ENCODE measurements at places on chromosomes 5 and 9.

DNA sequence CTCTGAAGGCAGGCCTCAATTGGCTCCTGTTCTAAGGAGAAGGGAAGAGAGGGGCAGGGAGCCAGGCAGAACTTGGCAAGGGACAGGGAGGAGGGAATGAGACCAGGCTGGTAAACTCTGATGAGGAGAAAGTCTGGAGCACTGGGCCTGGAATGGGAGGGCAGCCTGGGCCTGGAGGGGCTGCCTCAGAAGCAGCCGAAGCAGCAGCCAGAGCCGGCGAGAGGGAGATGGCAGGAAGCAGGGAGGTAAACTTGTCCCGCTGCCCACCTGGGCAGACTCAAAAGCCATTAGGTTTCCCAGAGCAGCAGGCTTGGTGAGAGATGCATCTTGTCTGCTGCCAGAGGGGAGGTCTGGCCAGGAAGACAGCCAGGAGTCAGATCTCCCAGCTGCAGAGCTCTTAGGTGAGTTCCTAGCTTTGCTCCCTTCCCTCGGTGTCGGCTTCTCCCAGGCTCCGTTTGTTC is 37.0 kb upstream of the CRB2 start:
- peak; percentile 48 for DNase-seq

DNA sequence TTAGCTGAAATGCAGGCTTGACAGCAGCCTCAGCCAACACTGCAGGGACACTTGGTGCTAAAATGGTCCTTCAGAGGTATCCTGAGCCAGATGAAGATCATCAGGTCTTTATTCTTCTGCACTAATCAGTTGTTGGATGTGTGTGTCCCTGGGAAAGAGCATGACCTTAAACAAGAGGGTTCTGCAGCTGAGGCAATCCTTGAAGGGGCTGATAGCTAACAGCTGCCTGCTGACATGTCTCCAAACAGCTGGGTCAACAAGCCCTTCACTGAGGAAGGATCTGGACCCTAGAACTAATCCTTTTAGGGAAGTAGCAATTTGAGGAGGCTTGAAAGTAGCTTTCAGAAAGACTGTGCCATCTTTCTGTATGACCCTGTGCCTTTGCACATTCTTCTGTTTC is 376.3 kb upstream of the ACTBL2 start:
- DNase-seq = no peak

DNA sequence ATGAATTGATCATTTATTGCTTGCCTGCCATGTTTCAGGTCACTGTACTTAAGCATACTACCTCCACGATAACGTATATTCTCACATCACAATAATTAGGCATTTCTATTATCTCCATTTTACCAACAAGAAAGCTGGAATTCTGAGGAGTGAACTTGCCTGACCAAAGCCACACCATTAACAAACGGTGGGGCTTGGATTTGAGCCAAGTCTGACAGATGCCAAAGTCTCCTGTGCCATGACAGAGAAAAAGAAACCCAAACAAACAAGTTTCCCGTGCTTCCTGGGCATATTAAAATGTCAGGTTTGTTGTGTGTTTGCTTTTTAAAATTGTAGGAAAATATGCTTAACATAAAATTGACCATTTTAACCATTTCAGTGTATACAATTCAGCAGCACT is 40.8 kb upstream of the KCNV2 start:
- no peak for DNase-seq

DNA sequence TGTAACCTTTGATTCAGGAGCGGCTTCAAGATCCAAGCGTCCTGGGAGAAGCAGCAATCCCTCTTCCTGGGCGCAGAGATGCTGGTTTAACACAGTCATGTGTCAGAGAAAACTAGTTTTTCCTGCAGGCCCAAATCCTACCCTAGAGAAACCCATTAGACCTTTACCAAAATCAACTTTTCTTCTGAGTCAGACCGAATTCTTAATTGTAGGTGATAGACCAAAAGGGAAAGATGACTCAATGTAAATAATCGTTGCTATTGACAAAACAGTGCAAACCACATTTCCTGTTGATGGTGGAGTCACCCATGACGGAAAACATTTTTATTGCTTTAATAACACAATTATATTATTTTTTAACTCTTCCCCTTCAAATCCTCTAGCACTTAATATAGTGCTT is 40.1 kb downstream of the SLC1A1 start:
- DNase-seq = no peak

GRCh38 chr5:98464737-98465330 is 308.6 kb upstream of the RGMB start:
- DNase-seq = no peak

- DNase-seq = no peak
Observed at GRCh38 chr5:143685246-143685815, 126.6 kb upstream of the HMHB1 start.

- no peak for DNase-seq
Observed at GRCh38 chr5:121993191-121993590, 31.4 kb downstream of the SRFBP1 start.

DNA sequence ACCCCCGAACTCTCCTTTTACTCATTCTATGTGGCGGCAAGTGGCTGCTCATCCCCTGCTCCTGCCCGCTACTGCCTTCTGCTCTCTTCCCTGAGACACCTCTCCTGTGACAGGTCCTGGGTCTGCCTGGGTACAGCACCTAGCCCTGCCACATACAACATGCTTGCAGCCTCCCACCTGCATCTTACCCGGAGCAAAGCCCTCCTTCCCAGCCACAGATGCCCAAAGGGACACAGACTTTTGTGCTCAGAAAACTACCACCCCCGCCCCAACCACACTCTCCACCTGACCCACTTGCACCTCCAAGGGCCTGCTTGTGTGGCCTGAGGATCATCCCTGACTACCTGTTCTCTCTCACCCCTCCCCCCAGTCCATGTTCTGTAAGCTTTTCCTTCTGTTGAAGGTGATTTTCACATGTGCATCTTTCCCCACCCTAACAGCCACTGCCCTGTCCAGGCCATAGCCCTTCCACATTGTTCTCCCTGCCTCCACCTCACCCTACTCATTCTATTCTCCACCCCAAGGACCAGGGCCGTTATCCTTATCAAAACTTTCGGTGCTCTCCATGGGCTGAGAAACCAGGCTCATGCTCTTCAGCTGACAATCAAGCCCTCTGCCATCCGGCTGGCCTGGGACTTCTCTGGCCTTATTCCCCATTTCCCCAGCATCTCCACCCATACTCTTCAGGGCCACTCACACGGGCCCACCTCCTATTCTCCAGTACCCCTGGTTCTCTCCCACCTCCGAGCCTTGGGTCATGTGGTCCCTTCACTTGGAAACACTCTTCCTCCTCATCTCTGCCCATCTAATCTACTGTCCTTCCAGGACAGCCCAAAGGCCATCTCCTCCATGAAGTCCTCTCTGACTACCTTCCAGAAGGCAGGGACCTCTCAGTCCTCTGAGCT is 46.4 kb upstream of the ALDH1B1 start:
- no peak for DNase-seq

DNA sequence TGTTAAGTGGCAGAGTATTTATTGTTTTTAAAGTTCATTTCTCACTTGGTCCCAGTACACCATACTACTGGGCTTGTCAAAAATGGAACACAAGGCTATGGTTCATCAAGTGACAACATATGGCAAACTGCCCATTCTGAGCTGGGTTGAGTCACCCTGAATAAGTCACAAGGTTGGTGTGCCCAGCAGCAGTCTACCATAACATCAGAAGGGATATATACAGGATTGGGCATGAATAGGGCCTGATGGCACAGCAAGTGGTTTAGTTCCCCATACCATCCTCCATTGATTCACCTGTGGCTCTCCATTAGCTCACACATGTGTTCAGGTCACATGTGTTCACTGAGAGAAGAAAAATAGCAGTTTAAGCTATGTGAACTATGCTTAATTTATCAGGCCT is 249.8 kb upstream of the PRDM9 start:
- DNase-seq = no peak

DNA sequence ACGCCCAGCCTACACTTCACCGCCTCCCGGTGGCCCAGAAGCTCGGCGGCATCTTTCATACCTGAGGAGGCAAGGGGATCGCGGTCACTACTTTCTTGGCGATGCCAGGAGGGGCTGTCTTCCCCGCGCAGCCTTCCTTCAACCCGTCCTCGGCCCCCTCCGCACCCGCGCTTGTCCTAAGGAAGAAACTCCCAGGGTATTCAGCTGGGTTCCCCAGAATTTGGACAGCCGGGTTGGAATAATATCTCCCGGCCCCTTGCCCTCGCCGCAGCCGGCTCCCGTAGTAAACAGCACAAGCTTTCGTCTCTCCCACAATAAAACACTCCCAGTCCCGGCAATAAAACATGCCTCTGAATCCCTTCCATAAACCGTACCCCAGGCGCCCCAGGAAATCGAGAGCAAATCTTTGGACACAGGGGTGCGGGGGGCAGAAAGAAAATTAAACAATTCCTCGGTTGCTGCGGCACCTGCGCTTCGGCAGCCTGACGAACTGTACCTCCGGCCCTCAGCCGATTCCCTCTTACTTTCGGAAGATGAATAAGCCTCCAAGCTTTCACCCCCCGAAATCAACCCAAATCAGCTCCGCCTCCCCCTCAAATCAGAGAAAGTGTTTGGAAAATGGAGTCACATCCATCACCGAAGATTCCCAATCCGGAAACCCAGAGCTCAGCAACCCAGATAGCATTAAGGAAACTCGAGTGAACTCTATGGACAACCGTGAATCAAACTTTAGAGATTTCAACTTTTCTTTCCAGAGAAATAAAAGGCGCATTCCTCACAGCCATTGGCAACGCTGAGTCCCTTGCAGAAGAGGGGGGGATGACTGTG is 1.1 kb downstream of the OTP start:
- DNase-seq = no peak

GRCh38 chr9:14423815-14424261 is 109.9 kb upstream of the NFIB start:
- DNase-seq = no peak

DNA sequence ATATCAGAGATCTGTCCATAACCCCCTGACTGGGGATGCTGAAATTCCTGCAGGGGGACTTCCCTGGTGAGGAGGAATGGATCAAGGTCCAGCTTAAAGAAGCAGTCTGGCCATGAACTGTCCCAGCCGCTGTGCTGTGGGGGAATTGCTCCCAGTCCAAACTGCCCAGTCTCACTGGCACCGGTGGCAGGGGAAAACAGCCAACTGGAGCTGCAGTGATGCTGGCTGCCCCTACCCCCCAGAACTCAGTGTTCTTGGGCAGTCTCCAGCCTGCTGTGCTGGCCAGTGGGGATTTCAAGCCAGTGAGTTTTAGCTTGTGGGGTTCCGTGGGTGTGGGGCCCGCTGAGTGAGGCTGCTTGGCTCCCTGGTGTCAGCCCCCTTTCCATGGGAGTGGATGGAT is 306.5 kb upstream of the RPS23 start:
- DNase-seq = no peak

- no peak for DNase-seq
Observed at GRCh38 chr5:144173766-144174165, 3.1 kb downstream of the KCTD16 start.

Data from kidney (tissue), 22 donors.